ENCODE measurements at places on chromosomes 4 and X. TPM values are rescaled to one million over a fixed set of nuclear protein-coding genes. Genes with fewer than 3 reads are reported as not detected.
A peak's percentile ranks its signal among the peaks of the same experiment; 100 is the strongest.

DNA sequence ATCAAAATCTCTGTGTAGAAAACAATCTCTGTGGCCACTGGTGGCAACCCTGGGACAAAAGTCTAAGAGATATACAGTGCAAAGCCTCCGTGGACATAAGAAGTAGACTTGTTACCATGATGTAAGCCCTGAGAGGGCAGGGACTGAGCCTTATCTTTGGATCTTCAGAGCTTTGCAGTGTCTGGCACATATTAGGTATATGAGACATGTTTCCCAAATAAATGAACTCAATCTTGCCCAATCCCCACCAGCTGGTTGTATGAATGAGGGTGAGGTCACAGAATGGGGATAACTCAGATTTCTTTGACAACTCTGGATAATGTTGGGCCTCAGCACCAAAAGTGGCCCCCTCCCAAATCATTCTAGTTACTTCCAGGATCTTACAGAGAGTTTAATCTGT lies 511.4 kb upstream of the DIPK2B start:
- no peak for DNase-seq

DNA sequence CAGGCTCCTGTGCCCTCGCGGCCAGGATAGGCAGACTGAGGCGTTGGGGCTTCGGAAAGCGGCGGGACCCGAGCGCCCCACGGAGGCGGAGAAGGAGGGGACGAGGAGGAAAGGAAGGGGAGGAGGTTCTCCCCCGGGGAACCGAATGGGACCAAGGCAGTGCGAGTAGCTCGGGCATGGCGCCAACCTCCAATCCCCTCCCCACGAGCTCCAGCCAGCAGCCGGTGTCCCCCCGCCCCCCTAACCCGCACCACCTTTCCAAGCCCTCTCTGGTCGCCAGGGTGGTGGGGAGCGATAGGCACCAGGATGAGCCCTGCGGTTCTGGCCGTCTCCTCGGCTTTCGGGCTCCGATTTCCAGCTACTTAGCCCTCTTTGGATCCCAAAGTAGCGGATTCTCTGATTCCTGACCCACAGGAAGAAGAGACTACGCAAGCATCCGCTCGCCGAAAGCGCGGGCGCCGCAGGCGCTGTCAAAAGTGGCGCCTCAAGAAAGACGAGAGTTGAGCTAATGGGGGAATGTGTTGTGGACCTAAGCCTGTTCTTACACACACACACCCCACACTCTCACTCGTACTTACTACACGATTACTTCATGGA lies 15.2 kb upstream of the ZIC3 start:
- DNase-seq: no peak

- no peak for DNase-seq
These were observed 1.7 kb downstream of the PDLIM5 start for GRCh38 chr4:94453391-94453963.

DNA sequence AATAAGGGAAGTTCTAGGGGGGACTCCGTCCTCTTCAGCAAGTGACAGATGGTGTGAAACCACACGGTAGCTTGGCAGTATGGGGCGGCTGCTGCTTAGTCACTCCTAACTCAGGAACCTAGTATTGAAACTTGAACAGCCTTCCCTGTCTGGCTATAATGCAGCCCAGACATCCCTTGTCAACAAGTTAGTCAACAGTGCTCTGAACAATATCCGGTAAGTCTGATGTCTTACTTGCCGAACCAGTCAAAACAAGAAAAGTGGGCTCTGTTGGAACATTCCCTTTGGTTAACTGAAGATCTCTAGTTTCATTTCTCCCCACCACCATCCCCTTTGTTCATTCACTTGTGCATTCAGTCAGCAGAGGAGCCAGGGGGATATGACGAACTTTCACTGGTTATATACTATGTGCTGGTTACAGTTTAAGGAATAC lies 18.7 kb upstream of the CXCL13 start:
- DNase-seq: peak; percentile 87

GRCh38 chr4:113873508-113873907 lies 105.9 kb downstream of the ARSJ start:
- no peak for DNase-seq

GRCh38 chr4:72318421-72319170 lies 250.4 kb downstream of the ADAMTS3 start:
- DNase-seq: no peak

DNA sequence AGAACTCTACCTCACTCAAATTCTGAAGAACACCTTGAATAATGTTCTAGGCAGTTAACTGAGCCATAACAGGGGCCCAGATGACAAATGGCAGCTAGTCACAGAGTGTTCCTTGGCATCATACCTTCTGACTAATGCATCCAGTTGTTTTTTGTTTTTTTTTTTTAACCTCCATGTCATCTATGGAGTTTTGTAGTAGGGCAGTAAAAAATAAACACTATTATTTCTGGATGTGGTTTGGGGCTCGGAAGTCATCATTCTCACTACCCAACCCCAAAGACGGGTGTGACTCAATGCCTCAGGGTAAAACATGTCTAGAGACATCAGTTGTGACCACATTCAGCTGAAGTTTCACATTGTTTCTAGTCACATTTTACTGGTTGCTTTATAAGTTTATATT lies 31.2 kb upstream of the MCF2 start:
- peak; percentile 29 for DNase-seq

DNA sequence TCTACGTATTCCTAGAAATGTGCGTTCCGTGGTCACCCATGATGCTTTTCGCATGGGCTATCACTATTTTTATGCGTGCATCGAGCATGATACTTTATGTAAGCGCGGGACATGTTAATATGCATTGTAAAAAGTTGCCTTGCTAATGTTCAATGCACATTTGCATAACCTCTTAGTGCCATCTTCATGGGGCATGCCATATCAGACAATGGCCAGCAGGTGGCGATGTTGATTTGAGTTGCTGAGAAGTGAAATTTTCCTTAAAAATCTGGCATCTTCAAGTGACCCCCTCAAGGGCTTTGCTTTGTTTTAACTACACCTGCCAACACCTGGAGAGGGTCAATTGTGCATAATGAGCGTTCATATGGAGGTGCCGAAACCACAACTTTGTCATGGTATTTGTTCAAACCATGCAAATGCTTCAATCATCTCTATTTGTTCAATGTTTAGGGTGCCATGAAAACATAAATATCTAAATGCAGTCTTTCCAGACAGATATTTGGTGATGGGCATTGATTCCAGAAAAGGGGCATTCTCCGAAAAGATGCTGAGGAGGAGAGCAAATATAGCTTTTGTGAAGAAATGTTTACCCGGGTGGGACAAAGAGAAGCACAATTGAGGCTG lies 833.9 kb upstream of the PRKX start:
- DNase-seq: peak; percentile 35

- DNase-seq: no peak
These were observed 98.8 kb downstream of the SOWAHB start for GRCh38 chr4:76799140-76799539.

- no peak for DNase-seq
These were observed 53.1 kb downstream of the FANCB start for GRCh38 chrX:14819769-14820168.

DNA sequence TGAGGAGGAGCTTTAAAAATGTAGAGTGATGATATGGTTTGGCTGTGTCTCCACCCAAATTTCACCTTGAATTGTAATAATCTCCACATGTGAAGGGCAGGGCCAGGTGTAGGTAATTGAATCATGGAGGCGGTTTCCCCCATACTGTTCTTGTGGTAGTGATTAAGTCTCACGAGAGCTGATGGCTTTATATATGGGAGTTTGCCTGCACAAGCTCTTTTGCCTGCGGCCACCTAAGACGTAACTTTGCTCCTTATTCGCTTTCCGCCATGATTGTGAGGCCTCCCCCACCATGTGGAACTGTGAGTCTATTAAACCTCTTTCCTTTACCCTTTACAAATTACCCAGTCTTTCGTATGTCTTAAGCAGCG lies 332.0 kb downstream of the RAPGEF2 start:
- DNase-seq: no peak

GRCh38 chr4:24265989-24266388 lies 318.4 kb downstream of the DHX15 start:
- DNase-seq: no peak

GRCh38 chrX:46917622-46918021 lies 5.4 kb downstream of the JADE3 start:
- no peak for DNase-seq

C4orf17 gene
- total RNA-seq: not detected

IL2RG gene
- total RNA-seq: 289 TPM

SOWAHD gene
- 0.34 TPM for total RNA-seq

IRF2 gene
- 48.1 TPM for total RNA-seq

JADE3 gene
- 1.5 TPM for total RNA-seq

ARMCX1 gene
- 1.6 TPM for total RNA-seq

ODAM gene
- not detected for total RNA-seq

SLC34A2 gene
- not detected for total RNA-seq

LRIT3 gene
- total RNA-seq: 0.14 TPM

TKTL2 gene
- total RNA-seq: not detected

MAGEC1 gene
- not detected for total RNA-seq
